ENCODE measurements at places on chromosomes 2 and 18.
A peak's percentile ranks its signal among the peaks of the same experiment; 100 is the strongest.

DNA sequence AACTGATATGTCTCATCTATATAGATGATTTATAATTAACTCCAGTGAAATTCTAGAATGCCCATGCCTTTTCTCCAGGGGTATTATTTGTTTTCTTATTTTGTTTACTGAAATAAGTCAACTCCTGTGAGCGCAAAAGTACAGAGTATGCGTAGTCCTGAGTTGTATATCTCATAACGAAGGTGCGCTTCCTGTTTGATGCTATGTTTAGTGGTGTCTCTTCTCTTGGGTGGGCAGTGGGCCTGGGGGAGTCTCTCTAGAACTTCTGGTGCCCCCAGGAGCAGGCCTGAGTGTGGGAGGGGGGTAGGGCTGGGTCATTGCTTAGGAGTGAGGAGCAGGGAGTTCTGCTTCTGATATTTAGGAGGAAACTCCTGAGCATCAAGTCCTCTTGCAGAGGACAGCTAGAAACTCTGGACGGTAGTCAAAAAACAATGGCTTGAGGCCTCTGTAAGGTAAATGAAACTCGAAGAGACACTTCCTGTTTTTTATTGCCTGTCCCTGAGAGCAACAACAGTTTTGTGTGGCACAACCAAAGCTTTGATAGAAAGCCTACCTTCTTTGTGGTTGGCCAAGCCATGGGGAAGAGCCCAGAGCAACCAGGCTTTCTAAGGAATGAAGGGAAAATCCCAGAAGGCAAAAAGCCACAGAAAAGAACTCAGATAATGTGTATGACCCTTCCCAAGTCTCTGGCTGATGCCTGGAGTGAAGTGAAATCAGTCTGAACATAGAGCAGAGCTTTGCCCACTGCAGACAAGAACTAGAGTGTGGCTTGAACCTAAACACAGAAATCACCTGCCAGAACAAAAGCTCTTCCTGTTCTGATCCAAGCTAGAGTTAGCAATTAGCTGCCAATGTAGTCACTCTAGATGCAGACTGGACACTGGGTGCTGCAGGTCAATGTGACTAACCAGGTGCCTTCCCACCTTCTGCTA, 8.5 kb upstream of the SP140L start:
- DNase-seq: peak; percentile 62

- no peak for DNase-seq
Measured at GRCh38 chr2:240601831-240602160, 15.3 kb downstream of the CAPN10 start.

- no peak for DNase-seq
Measured at GRCh38 chr2:59654710-59655109, 898.7 kb downstream of the BCL11A start.

DNA sequence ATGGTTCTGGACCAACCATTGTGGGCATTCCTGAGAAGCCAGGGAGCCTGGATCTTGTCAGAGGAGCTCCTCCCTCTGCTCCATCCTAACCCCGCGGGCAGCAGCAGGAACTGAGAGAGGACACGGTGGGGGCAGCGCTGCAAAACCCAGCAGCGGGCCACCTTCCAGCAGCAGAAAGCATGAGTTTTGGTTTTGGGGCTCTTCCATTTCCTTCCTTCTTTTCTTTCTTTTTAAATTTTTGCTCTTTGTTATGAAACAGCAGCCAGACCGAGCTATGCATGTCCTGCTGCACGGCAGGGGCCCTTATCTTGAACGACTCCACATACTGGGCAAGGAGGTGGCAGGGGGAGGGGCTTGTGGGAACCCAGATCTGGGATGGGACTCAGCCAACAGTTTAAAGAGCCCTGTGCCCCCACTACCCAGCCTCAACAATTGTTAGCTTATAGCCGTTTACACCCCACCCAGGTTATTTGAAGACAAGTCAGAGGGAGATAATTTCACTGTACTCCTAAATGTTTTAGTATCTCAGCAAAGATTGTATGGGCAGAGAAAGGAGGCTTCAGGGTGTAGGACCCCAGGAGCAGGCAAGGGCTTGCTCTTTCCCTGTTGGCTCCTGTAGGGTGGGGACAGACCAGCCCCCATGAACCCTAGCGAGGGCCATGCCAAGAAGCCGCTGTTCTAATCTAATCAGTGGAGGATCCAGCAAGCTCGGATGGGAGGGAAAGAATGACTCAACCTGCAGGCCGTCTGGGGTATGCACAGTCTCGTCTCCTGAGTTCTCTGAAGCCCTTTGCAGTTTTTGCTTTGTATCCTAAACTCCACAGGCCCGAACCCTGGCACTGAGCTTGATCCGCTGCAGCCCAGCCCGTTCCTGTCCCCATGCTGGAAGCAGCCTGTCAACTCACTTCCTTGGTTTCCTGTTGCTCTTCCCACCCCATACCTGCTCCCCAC, 75.3 kb downstream of the LRRFIP1 start:
- no peak for DNase-seq

- peak; percentile 57 for DNase-seq
Measured at GRCh38 chr18:35005963-35006577, 35.1 kb upstream of the MAPRE2 start.

- peak; percentile 26 for DNase-seq
Measured at GRCh38 chr2:97911206-97911921, 84.4 kb downstream of the TMEM131 start.

Data from GM13977 (cell line).